Stimulated activated naive CD4-positive, alpha-beta T cell (primary cell): ENCODE measurements at places on chromosomes 11 and 22.

GRCh38 chr11:46659908-46660307 is 40.5 kb downstream of the ARHGAP1 start:
- DNase-seq = no peak

GRCh38 chr11:3877364-3878257 is 22.1 kb downstream of the STIM1 start:
- no peak for DNase-seq

DNA sequence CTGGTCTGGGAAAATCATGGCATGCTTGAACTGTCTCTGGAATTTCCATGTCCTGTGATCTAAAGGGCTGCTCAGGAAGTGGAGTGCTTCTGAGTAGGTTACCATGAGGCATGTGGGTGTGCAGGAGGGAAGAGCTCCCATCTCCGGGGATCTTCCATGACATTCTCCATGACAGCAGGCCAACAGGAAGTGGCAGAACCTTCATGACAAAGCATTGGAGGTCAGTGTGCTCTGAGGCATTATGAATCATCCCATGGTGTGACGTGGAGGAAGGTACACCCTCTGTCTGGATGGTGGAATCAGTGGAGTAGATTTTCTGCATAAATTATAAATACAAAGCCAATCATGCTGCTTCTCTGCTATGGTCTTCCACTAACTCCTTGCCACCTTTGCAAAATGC is 139.6 kb upstream of the E2F8 start:
- DNase-seq = no peak

GRCh38 chr11:1129611-1130160 is 28.1 kb upstream of the MUC5AC start:
- DNase-seq = no peak

- DNase-seq = no peak
Measured at GRCh38 chr11:81005595-81005994, 1564.8 kb upstream of the TENM4 start.

GRCh38 chr22:48832592-48832991 is 995.1 kb downstream of the BRD1 start:
- no peak for DNase-seq

- no peak for DNase-seq
Measured at GRCh38 chr11:130118165-130118564, 41.4 kb upstream of the ST14 start.

GRCh38 chr11:131809203-131809918 is 438.9 kb downstream of the NTM start:
- no peak for DNase-seq

DNA sequence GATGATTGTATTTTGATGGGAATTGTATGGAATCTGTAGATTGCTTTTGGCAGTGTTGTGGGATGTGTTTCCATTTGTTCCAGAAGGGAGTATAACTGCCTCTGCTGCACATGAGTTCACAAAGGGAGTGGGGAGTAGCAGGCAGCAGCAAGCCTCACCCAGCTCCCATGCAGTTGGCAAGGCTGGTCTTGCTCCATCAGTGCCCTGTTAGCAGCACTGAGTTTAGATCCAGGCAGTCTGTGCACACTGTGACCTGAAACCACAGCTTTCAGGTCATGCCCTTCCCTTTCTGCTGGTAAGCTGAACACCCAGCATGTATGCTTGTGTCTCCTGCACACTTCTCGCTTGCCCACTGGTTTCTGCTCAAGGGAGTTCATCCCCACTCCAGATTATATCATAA is 3.7 kb upstream of the NUCB2 start:
- DNase-seq = no peak

DNA sequence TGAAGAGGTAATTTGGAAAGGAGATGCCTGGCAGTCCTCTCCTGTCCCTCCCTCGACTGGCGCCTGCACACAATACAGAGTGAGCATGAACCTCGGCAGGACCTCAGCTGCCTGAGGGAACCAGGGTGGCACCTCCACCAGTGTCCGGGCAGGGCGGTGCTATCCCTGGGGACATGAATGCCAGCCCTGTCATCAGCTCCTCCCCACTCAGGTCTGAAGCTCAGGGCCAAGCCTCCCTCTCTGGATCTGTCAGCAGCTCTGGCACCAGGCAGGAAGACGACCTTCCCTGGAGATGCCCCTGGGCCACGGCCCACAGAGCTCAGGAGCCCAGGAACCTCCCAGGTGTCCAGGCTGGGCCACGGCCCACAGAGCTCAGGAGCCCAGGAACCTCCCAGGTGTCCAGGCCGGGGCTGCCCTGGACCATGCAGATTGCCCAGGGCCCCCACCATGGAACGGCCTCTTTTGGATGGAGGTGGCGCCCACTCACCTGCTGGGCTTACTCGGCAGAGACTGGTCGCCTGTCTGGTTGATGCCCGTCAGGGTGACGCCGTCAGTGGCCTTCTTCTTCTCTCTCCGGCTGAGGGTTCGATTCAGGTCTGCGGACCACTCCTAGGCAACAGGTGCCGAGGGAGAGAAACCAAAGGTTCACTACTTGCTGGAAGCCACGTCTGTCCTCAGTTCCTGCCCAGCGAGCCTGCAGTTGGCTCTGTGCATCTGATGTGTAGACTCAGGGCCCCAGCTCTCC is 21.7 kb upstream of the ARFGAP3 start:
- DNase-seq = no peak

DNA sequence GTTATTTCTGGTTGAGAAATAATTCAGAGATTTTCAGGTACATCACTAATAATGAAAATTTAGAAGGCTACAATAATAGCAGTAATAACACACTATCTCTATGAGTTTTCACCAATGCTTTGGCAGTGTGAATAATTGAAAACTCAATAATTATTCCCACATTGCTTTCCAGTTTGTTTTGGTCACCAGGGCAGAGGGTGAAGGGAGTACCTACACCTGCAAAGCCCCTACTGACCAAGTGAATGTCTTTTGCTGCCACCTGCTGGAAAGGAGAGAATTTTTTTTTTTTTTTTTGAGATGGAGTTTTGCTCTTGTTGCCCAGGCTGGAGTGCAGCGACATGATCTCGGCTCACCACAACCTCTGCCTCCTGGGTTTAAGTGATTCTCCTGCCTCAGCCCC is 3.2 kb downstream of the NELL1 start:
- DNase-seq = no peak

DNA sequence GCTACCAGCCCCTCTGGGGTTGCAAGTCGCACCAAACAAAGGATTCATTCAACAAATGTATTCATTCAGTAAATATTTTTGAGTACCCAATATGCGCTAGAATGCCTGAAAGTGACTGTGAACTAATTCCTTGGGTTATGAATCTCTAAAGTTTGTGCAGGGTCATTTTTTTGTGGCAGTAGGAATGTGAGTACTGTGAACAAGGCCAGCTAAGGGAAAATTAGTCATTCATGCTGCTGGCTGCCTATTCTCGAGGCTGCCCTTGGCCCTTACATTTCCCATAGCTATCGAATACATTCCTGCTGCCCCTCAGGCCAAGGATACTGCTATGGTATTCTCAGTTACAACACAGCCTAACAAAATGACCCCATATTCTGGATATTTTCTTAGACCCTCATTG is 141.6 kb downstream of the TRPC6 start:
- no peak for DNase-seq

DNA sequence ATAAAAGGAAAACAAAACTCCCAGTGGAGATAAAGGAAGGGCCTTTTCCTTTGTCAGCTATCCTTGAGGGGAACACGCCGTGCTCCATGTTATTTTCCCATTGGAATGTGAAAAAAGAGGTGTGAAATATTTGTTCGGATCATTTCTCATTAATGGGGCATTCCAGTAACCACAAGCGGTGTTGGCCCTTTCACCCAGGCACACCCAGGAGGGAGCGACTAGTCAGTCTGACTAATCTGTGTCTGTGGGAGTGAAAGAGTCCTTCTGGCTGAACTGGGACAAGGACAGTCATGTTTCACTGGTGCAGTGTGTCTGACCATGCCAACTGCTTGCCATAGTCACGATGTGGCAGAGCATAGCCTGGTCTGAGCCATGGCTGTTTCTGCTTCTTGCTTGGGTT is 13.0 kb upstream of the MYEOV start:
- DNase-seq = no peak
